ENCODE measurements at places on chromosomes 3 and 15. TPM values are rescaled to one million over a fixed set of nuclear protein-coding genes. Genes with fewer than 3 reads are reported as not detected.

DNA sequence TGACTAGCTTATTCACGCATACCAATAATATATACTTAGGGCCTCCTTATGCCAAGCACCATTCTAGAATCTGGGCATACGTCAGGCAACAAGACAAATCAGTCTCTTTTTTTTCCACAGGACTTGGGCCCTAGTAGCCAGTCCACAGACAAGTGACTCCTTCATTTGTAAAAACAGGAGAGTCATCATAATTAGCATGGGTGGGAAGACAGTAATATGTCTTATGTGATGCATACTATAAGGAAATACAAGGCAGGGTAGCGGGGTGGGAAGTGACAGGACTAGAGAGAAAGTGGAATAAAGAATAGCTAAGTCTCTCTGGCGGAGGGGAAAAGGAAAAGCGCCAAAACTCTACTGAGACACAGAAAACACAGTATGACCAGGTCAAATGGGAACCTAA is 439.6 kb upstream of the MDFIC2 start:
- DNase-seq: no peak

- DNase-seq: no peak
These were observed 38.8 kb upstream of the TIMP4 start for GRCh38 chr3:12197475-12197874.

- DNase-seq: peak; percentile 42
These were observed 45.9 kb upstream of the TMEM115 start for GRCh38 chr3:50405249-50405648.

DNA sequence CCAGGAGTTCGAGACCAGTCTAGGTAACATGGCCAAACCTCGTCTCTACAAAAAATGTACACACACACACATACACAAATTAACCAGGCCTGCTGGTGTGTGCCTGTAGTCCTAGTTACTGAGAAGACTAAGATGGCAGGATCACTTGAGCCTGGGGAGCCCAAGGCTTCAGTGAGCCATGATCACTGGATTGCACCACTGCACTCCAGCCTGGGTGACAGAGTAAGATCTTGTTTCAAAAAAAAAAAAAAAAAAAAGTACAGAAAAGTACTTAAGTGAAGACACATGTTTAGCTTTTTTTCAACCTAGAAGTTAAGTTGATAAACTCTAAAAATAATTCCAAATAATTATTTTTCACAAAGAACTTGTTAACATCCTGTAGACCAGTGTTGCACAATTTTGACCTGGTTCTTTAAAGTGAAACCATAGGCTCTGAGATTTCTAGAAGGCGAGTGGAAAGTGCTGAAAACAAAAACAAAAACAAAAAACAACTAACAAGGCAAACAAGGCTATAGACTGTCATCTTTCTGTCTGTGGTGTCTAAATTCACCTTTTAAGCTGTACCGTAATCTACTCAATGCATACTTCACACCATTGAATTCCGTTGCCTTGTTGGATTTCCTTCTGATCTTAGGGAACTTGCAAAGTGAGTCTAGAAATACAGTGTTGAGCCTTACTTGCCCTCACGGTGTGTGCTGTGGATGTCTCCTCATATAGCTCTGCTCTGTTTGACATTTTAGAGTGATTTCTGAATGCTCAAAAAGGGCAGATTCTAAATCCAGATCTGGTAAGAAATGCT is 63.5 kb downstream of the CHST2 start:
- no peak for DNase-seq

DNA sequence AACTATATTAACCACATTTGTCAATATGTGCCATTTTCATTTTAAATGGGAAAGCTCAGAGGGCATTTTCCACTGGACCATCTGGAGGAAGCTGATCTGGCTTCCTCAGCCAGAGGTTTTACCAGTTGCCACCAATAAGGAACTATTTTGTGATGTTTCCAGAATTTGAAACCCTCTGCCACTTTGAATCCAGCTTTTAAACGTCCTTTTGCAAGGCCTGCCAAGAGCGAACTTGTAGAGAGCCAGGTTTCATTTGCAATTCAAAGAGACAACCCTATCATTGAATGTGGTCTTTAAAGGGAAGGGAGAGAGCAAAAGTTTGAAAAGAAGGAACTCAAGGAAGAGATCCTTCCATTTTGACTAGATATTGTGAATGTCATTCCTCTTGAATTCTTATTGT is 123.3 kb upstream of the CHL1 start:
- DNase-seq: no peak

DNA sequence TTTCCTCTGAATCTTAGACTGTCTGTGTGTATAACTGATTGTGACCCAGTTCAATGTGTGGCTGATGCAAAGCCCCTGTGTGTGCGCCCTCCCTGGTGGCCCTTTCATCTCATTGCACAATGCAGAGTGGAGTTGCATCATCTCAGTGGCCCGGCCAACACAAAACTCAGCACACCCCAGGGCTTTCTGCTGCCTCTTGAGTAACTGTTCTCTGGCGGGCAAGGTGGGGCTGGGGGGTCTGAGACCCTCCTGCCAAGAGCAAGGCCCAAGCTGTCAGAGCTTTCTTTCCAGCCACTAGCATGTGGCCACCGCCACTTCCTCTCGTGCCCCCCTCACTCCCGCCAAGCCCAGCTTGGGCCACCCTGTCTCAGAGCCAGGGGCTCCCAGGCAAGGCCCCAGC is 80.7 kb upstream of the ALDH1L1 start:
- peak; percentile 20 for DNase-seq

DNA sequence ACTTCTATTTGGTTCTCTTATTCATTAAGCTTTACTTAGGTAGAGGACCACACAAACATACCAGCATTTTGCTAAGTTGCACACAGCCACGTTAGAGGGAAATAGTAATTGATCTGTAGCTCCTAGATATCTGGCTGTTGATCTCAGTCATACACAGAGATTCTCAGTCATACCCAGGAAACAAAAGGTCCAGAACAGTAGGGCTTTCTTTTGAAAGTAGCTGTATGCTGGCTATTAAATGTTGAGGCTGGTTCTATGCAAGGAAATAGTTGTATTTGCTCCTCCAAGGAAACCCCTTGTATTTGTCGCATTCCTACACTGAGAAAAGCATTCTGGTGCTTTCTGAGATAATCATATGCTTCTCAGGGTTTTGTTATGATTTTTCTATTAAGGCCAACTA is 523.8 kb downstream of the SOX2 start:
- no peak for DNase-seq

DNA sequence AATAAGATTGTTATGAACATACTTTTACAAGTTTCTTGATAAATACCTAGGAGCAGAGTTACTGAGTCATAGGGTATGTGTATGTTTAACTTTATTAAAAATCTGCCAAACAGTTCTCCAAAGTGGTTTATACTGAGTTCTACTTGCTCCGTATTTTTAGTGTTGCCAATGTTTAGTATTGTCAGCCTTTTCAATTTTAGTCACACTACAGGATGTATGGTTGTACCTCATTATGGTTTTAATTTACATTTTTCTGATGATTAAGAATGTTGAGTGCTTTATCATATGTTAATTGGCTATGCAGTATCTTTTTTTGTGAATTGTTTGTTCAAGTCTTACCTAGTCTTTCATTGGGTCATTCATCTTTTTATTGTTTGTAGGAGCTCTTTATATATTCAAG is 4.3 kb downstream of the TMOD3 start:
- DNase-seq: no peak

GRCh38 chr3:13104511-13104910 is 31.3 kb upstream of the IQSEC1 start:
- no peak for DNase-seq

DNA sequence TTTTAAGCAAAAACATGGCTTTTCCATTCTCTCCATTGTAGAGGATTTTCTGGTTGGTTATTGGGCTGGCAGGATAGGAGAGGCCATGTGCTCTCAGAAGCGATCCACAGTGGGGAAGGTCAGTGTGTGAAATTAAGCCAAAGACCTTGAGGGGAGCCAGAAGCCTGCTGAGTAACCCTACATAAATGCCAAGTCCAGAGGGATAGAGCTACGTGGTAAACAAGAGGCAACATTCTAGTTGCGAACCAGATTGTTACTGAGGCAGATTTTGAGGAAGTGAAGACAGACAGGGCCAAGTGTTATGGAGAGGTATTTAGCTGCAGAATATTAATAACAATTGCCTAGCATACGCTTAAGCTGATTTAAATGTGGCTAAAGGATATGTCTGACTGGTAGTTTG is 592.8 kb upstream of the GBE1 start:
- no peak for DNase-seq

DNA sequence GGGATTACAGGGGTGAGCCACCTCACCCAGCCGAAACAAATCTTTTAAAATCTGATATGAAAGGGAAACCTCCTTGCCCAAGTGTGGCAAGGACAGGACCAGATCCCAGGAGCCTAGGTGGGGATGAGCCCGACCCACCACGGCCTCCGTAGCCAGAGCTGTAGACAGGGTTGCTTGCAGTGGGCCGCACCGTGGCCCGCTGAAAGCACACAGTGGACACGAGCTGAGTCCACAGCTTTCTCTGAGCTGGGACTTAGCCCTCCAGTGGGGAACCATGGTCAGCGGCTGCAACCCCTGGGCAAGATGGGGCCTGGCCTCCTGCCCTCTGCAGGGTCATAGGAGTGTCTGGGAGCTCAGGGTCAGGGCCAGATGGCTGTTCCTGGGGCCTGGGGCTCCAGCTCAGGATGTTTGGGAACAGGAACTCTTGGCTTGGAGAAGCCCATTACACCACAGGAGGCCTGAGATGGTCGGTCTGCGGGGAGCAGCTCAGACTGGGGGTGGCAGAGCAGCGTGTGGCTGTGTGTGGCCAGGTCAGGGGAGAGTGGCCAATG is 24.7 kb downstream of the GP9 start:
- no peak for DNase-seq

- no peak for DNase-seq
These were observed 140.4 kb downstream of the CD47 start for GRCh38 chr3:107950417-107950816.

DNA sequence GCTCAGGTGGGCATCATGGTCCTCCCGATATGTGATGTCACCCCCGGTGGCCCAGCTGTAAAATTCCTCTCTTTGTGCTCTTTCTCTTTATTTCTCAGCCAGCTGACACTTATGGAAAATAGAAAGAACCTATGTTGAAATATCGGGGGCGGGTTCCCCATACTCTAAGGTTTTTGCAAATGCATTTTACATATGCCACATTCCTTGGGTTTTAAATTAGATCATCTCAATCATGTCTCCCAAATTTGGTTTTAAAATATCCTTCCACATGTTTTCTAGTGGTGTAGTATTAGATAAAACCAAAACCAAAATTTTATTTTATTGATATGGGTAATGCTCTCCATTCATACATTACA is 4.4 kb upstream of the TMEM62 start:
- DNase-seq: no peak

CASR gene
- 0.28 TPM for polyA plus RNA-seq

- DNase-seq: peak; percentile 37
These were observed 404.9 kb upstream of the ALCAM start for GRCh38 chr3:104961851-104962250.

DNA sequence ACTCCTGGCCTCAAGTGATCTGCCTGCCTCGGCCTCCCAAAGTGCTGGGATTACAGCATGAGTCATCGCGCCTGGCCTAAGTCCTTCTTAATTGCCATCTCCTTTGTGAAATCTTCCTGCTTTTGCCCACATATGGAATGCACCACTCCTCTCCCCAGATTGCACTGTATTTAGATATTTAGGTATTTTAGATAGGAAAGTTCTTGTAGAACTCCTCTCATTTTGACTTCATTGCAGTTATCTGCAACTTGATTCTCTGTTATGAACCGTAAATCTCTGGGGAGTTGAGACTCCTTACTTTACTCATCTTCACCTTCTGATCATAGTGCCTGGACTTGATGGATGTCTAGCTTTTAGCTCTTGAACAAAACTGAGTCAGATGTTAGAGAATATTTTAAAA is 150.7 kb downstream of the AKAP13 start:
- no peak for DNase-seq

- no peak for DNase-seq
These were observed 28.4 kb upstream of the EPHB3 start for GRCh38 chr3:184532940-184533732.

DNA sequence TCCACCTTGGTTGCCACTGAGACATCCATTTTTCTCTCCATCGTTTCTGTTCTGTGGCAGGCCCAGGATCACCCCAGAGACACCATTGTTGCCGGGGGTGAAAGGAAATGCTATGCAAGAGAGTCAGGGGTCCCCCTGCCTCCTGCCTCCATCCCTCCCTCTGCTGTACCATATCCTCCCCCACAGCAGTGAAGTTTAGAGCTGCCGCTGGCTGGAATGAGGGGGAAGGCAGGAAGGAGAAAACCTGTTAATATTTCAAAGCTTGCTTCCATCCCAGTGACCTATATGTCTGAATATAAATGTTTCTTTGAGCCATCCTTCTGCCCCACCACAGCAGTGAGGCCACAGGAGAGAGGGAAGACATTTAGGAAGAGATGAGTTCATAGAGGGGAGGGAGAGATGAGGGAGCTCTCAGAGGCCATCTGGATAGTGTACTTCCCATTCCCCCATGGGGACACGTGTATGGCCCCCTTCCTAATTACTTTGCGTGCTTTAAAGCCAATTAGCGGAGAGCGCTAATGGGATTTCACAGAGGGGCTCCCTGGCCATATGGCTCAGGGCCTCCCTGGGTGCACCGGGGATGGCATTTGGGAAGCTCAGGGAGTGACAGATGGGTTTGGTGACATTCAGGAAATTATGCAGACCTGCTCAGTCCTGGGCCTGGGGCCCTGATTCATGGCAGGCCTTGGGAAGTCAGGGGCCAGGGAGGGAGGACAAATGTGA is 40.4 kb upstream of the CHRNB4 start:
- DNase-seq: peak; percentile 15

DNA sequence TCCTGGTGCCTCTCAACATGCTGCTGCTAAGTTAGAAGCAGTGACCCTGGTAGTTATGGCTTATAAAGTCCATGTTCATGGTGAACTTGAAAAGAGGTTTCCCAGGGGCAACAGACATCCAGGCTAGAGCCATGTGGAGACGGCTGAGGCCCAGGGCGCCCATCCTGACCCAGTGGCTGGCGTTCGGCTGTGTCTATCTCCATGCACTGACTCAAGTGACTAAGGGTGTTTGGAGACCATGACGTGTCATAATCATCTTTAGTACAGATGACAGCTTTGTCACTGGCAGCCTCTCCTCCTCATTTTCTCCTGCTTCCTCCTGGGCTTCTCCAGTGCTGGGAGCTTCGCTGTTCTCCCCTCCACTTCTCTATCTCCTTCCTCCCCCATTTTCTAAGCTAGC is 287.4 kb upstream of the LYSMD4 start:
- no peak for DNase-seq

GRCh38 chr15:101010781-101011180 is 91.6 kb downstream of the LRRK1 start:
- no peak for DNase-seq

DNA sequence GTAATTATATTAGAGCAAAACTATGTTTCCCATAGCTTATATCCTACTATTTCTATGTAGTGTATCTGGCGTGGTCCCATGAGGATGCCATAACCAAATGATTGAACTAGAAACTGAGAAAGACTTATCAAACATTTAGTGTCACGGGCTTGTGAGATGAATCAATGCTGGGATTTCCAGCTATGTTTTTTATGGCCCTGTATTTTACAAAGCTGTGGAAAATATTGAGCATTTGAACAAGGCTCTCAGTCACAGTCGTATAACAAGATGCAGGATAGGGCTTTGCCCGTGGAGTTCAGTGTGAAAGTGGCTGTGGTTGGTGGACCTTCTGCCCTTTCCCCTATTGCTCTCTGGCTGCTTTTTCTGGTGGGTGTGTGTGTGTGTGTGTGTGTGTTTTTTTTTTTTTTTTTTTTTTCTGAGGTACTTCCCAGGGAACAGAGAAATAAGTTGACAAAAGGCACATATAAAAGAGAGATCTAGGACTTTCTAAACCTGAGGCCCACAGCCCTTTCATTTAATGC is 60.7 kb downstream of the CACNA1D start:
- DNase-seq: no peak

All from muscle of leg (tissue), 16 donors.